EL (cell line): ENCODE measurements at places on chromosomes 13 and 19.
A peak's percentile ranks its signal among the peaks of the same experiment; 100 is the strongest.

- DNase-seq, result no peak
These were observed 274.7 kb upstream of the SOX21 start for GRCh38 chr13:94987081-94987480.

DNA sequence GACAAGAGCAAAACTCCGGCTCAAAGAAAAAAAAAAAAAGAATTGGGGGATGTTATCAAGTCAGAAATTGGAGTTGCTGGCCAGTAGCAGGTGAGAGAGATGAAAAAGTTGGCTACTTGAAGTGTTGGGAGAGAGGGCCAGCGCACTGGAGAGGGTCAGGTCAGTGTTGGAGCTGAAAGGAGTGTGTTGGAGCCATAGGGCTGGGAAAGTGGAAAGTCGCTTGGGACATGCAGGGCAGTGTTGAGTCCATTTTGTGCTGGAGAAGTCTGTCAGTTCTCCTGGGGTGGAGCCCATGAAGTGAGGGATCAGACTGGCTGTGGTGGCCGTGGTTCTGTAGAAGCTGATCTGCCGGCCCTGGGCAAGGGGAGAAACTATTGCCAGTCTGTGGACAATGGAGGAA, 1.7 kb downstream of the PPP1R37 start:
- no peak for DNase-seq

DNA sequence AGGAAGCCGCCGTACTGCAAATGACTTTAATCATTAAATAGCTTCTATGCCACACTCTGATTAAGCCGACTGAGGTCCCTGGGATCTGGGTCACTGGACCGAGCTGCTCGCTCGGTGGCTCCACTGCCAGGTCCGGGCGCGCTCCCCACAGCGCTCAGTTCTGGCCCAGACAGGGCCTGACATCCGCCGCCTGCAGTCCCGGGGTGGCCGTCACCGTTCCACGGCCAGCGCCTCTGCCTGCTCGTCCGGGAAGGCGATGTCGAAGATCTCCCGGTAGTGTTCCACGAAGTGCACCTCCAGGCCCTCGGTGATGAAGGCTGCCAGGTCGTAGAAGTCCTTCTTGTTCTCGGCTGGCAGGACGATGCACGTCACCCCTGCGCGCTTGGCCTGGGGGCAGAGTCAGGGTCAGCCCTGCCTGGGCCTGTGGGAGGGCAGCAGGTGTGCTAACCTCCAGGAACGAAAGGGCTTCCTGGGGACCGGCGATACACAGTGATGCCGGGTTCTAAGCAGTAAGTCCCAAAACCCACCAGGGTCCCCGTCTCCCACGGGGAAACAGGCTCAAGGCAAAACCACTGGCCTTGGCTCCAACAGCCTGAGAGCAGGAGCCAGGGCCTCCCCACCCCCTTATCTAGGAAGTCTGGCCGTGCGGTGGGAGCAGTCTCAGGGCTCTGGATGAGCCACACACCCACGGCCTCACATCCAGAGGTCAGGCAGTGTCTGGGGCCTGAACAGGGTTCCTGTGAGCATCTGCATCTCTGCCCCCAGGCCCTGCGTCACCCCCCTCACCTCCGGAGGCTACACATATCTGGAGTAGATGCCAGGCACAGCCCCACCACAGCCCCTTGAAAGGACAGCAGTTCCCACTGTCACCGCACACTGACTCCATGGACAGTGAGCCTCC, 2.0 kb downstream of the RPL36 start:
- peak; percentile 42 for DNase-seq

DNA sequence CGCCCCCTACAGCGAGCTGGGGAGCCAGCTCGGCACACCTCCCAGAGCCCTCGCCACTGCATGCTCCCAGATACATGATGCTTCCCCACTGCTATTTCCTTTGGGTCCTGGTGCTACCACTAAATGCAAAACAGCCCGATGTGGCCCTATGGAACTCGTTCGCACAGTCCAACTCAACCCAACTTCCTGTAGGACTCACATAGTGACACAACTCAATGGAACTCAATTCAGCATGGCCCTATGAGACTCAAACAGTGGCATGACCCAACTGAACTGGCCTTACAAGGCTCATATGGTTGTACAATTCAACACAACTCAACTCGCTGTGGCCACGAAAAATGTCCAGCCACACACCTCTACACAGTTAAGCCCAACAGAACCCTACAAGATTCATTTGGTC, 3.5 kb downstream of the KCNA7 start:
- DNase-seq, result no peak

- no peak for DNase-seq
These were observed 58.0 kb upstream of the URI1 start for GRCh38 chr19:29884044-29884443.

- peak; percentile 59 for DNase-seq
These were observed 22.2 kb upstream of the LRP3 start for GRCh38 chr19:33171916-33172359.

- peak; percentile 62 for DNase-seq
These were observed 31.0 kb downstream of the RUBCNL start for GRCh38 chr13:46355901-46356590.

GRCh38 chr13:105231579-105231978, 1303.9 kb downstream of the EFNB2 start:
- DNase-seq, result no peak

- no peak for DNase-seq
These were observed 220.7 kb downstream of the RFC3 start for GRCh38 chr13:34038541-34039068.

- DNase-seq, result no peak
These were observed 2.5 kb downstream of the NDUFA3 start for GRCh38 chr19:54104998-54105715.

DNA sequence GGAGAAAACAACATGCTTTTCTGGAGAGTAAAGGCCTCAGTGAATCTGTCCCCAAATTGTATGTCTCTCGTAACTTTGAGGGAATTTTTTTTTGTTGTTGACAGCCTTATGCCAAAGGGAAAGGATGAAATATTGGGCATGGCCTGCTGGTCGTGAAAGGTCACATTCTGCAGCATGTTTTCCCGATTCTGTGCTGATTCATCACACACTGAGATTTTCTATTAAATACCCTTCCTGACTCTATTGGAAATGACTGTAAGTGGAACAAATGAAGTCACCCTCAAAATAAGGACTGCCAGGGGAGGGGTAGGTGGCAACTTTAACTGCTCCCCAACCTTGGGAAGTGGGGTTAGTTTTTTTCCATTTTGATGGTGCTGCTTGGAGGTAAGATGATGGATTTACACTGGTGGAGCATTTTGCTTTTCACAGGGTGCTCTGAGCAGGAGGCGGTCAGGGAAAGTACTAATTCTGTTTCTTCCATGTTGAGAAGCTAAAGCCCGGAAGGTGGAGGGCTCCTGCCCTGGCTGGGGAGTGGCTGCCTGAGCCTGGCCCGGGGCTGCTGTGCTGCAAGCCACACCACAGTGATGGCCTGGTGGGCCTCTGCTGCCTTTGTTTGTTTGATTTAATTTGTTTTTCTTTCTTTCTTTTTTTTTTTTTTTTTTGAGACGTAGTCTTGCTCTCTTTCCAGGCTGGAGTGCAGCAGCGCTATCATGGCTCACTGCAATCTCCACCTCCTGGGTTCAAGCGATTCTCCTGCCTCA, 116.8 kb upstream of the SPATA13 start:
- peak; percentile 19 for DNase-seq

DNA sequence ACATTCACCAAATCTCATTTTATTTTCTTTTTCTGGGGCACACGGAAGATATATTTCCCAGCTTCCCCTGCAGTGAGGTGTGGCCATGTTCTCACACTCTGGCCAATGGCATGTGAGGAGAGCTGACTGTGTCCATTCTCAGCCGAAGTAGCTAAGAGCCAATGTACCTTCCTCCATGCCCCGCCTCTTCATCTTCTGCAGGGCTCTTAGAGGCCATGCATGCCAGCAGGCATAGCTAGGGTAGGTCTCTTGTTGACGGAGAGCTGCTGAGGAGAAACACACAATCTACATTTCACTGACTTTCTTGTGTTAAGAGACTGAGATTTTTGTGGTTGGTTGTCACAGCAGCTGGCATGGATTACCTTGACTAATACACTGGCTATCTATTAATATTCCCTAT, 9.8 kb upstream of the MICU2 start:
- no peak for DNase-seq

- peak; percentile 22 for DNase-seq
These were observed 857 bp downstream of the IER2 start for GRCh38 chr19:13150931-13151604.

GRCh38 chr19:1172353-1173158, 1.5 kb downstream of the SBNO2 start:
- peak; percentile 78 for DNase-seq

DNA sequence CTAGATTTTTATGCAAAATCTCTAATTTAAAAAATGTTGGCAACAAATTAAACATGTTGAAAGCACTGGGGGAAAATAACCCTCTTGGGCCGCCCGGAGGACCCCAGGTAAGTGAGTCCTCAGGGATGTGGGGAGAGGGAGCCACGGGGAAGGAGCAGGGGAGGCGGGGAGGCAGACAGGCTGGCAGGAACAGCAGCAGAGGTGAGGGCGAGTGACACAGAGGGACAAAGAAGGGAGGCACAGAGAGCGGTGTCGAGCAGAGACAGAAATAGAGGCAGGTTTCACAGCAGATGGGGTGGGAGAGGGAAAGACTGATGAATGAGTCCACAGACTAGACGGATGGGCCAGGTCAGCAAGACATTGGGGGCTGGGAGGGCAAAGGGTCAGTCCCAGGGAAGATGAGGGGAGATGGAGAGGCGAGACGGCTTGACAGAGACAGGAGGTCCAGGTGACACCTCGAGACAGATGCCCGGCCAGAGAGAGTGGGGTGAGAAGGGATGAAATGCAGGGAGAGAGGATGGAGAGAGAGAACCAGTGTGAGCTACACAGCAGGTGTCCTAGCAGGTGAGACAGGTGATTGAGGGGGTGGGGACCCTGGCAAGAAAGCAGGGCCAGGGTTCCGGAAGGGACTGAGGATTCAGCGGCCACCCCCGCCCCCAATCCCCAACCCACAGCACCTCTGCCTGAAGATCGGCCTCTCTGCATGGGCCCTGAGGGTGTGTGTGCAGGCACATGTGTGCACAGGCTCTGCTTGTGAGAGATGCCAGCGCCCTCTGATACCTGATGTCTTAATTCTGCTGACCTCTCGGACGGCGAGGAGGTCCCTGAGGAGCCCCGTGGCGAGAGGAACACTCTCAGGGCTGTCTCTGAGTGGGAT, 3.8 kb downstream of the LRRC4B start:
- no peak for DNase-seq

- no peak for DNase-seq
These were observed 1203.5 kb upstream of the PRR20A start for GRCh38 chr13:55937180-55937579.

GRCh38 chr13:24642219-24642618, 38.0 kb upstream of the ATP12A start:
- DNase-seq, result no peak

DNA sequence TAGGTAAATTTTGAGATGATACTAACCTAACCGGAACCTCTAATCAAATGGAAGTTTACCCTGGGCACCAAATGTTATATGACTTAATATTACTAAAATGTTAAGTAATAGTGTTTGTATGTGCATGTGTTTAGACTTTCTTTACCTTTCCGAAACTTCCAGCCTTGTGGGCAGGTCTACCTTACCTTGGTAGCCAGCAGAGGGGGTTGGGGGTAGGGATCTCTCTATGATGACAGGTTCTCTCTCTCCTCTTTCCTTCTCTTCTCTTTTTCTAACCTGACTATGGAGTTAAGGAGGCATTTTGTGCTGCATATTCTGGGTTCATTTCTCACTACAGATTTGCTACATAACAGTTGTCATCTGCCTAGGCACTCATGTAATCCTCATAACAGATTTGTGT, 6.8 kb upstream of the FRY start:
- DNase-seq, result no peak

DNA sequence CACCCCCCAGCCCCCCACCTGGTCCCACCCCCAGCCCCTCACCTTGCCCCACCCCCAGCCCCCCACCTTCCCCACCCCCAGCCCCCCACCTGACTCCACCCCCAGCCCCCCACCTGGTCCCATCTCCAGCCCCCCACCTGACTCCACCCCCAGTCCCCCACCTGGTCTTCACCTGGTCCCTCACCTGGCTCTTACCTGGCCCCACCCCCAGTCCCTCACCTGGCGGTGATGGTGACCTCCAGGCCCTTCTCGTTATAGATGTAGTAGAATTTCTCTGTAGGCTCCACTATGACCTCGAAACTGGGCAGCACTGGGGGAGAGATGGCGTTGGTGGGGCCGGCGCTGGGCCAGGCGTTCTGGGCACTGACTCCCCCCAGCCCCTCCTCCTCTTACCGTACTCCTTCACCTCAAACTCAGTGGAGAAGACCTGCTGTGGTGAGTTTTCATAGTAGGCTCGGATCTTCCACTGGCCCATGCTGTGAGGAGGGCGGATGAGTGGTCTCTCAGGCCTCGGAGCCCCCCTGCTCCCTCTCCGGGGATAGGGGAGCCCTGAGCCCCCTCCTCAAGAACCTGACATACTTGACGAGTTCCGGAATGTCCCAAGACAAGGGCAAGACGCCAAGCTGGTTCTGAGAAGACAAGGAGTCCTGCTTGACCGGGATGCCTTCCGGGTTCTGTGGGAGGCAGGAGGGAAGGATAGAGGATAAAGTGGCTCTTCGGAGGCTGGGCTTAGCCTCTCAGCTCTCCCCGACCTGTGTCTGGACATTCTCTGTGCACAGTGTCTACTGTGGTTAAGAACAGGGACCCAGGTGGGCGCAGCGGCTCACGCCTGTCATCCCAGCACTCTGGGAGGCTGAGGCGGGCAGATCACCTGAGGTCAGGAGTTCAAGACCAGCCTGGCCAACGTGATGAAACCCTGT, 6.4 kb downstream of the C3 start:
- DNase-seq, result no peak

DNA sequence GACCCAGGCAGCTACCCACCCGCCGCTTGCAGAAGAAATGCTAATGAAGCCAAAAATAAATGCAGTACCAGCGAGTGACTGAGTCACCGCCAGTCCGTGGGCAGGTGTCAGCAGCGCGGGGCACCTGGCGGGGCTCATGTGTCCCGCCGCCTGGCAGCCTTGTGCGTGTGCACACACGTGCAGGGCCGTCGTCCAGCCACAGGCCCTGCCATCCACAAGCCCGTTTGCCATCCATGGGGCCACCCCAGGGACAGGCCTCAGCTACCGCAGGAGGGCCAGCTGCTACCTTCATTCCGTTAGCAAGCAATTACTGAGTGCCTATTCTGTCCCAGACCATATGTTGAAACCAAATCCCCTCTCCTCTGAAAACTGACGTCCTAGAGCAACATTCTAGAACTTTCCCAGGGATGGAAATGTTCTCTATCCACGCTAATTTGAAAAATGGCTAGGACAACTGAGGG, 20.5 kb downstream of the NCAN start:
- no peak for DNase-seq
